ENCODE measurements at places on chromosomes 3 and 15. TPM values are rescaled to one million over a fixed set of nuclear protein-coding genes. Genes with fewer than 3 reads are reported as not detected.

TRIM42 gene
- total RNA-seq: not detected

CAND2 gene
- total RNA-seq: 0.91 TPM

TGM5 gene
- total RNA-seq: 0.66 TPM

LMAN1L gene
- 0.16 TPM for total RNA-seq

CKMT1A gene
- 0.45 TPM for total RNA-seq

OXSM gene
- 7.6 TPM for total RNA-seq

PSMD6 gene
- total RNA-seq: 174 TPM

TAGLN3 gene
- total RNA-seq: 10.9 TPM

ZNF592 gene
- total RNA-seq: 11.2 TPM

EPHA3 gene
- total RNA-seq: 25.6 TPM

SPINK8 gene
- not detected for total RNA-seq

FMN1 gene
- total RNA-seq: 23.9 TPM

TRH gene
- not detected for total RNA-seq

XYLB gene
- 14.2 TPM for total RNA-seq

GRK7 gene
- total RNA-seq: not detected

ARPP19 gene
- total RNA-seq: 86.6 TPM

SI gene
- not detected for total RNA-seq

CCDC54 gene
- not detected for total RNA-seq

NTRK3 gene
- total RNA-seq: 0.05 TPM

GOLGA6B gene
- not detected for total RNA-seq

CNTN4 gene
- 5.8 TPM for total RNA-seq

ITIH1 gene
- not detected for total RNA-seq

SV2B gene
- 0.08 TPM for total RNA-seq

ATP13A5 gene
- not detected for total RNA-seq

NLGN1 gene
- total RNA-seq: 12.6 TPM

SLC12A1 gene
- not detected for total RNA-seq

Data from A375 (cell line).